H1 (cell line): ENCODE measurements at places on chromosomes 2 and 18. TPM values are rescaled to one million over a fixed set of nuclear protein-coding genes. Genes with fewer than 3 reads are reported as not detected.

DNA sequence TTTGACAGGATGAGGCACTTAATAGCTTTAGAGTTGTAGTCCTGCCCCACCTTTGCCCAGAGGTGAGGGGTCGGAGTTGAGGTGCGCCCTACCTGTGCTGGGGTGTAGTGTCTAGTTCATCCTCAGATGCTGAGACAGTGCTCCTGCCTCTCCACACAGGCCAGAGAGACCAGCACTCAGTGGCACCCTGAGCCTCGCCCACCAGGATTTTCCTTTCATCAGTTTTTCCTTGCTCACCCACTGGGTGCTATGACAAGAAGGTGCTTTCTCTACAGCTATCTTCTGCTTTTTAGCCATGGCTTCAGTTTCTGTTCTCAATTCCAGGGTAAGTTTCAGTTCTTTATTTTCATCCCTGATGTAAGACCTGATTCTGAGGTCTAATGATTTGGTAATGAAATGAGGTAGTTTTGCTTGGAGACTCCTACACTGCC is 16.8 kb upstream of the TMEM131 start:
- no peak for DNase-seq

The ASIC4 gene
- total RNA-seq: 0.19 and 0.22 TPM in 2 replicates

- DNase-seq: no peak
Measured at GRCh38 chr18:32174719-32175118, 15.1 kb upstream of the MEP1B start.

- no peak for DNase-seq
Measured at GRCh38 chr2:236121546-236121945, 46.6 kb downstream of the GBX2 start.

DNA sequence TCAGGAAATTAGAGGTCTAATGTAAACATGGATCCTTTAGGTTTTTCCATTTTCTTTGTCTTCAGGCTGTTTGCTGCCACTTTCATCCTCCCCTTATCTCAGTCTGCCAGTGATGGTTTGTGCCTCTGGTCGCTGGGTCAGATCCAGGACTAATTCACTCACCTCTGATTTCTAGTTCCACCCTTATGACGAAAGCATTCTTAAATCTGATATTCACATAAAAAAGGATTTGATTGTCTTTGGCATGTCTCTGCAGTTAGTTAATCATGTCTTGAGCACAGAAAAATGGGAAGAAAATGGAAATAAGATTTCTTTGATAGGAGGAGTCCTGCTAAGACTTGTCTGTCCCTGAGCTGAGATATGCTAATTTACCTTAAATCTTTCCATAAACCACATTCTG is 4.6 kb downstream of the IL1RL1 start:
- no peak for DNase-seq

- DNase-seq: no peak
Measured at GRCh38 chr2:218879776-218880101, 913 bp upstream of the WNT10A start.
